ENCODE measurements at places on chromosomes 2 and 18. TPM values are rescaled to one million over a fixed set of nuclear protein-coding genes. Genes with fewer than 3 reads are reported as not detected.

CAPN13 gene
- total RNA-seq: not detected

VIT gene
- total RNA-seq: 126 TPM

ABCG8 gene
- not detected for total RNA-seq

THSD7B gene
- total RNA-seq: 1.5 TPM

DNA sequence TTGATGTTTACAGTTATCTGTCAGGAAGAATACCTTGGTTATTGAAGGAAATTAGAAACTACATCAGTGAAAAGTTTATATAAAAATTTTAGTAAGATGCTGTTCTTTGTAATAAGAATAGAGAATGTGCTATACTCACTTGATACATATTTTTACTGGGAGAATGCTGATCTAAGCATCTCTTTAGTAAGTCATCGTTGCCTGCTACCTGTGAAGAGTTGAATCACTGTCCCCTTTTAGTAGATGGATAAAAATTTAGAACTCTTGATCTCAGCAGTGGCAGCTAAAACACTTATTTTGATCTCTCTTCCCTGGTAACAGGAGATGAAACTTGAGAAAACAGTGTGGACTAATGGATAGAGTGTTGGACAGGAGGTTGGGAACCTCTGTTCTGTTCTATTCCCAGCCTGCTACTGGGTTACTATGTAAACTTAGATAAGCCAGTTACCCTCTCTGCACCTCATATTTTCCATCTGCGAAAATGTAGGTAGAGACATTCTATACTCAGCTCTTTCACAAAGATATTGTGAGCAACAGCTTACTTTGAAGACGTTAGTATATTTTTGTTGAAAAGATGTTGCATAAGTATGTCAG is 100.3 kb downstream of the FEZ2 start:
- DNase-seq: no peak

DNA sequence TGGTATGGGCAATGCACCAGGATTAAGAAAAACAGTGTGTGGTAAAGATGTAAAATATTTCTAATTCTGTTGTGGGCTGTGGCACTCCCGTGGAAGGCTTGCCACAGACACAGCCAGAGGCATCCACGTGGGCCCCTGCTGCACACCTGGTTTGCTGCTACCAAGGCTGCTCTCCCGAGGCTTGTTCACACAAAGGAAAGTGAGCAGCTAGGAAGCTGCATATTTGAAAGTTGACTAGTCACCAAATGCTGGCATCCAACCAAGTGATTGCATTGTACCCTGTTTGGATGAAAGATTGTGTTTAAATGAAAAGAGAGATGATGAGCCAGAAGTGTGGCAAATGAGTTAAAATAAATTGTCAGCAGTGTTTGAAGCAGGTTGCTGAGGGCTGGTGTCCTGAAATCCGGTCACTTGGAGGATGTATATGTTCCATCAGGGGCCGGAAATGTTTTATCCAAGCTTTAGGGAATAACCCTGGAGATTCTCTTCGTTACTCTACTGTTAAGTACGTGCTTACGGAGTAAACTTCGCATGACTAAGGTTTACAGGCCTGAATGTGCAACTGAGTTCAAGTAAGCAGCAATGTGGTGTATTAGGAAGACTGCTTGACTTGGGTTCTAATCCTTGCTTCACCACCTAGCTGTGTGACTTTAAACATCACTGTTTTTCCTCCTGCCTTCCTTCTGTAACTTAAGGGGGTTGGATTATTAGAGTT is 86.1 kb downstream of the MSH2 start:
- DNase-seq: no peak

GRCh38 chr2:49788300-49788699 is 634.0 kb upstream of the FSHR start:
- no peak for DNase-seq

DNA sequence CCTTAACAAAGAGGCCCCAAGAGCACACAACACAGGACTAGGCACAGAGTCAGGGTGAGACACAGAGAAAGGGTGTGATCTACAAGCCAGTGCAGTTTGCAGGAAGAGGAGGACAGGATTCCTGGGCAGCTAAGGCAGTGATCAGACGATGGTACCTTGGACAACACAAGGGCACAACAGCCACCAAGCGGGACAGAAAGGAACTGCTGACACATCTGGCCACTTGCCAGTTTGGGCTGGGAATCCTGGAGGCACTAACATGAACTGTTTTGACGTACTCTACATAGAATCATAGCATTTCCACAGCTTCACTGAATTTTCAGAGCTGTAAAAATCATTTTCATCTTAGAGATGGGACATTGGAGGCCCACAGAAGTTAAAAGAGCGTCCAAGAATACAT is 221.5 kb upstream of the SLC35G4 start:
- peak; percentile 55 for DNase-seq

DNA sequence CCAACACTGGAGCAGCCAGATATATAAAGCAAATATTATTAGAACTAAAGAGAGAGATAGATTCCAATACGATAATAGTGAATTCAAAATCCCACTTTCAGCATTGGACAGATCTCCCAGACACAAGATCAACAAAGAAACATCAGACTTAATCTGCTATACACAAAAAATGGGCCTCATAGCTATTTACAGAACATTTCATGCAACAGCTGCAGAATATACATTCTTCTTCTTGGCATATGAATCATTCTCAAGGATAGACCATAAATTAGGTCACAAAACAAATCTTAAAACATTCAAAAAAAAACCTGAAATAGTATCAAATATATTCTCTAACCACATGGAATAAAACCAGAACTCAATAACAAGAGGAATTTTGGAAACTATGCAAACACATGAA is 23.8 kb upstream of the BAZ2B start:
- no peak for DNase-seq

- no peak for DNase-seq
Observed at GRCh38 chr2:40412456-40412855, 39.4 kb downstream of the SLC8A1 start.

DNA sequence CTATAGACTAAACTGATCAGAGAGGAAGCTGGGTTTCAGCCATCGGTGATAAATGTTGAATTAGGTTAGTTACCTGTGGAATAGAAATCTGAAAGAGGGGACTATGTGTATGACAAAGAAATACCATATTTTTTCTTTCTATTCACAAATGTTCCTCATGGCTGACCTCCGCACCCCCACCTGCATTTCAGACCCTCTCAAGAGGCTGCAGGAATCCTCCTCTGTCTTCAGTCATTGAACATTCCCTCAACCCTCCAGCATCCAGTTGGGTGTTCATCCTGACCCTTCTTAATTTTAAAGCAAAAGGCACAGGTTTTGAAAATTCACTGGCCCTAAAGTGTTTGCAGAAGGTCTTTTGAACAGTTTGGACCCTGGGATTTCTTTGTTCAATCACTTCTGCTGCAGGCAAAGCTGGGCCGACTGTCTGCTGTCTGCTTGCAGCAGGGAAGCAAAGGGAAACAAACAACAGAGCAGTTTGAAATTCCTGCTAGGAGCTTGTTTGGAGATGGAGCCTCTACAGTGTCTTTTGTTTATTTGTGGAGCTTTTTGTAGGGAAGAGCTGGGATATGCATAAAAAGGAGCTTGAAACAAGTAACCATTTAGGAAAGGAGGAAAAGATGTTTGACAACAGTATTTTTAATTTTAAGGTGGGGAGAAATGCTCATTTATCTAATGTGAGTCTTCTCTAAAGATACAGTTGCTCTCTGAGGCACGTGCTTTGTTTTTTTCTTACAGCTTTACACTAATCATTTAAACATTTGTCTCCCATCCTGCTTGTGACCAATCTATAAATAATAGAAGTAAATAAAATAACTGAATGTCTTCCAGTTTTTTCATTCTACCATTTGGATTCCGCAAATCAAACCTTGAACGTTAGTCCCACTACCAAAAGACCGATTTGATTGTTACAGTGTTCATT is 213.3 kb upstream of the MMADHC start:
- no peak for DNase-seq
